ENCODE measurements at places on chromosomes 3 and 15.

GRCh38 chr3:72786668-72787067, 61.6 kb downstream of the SHQ1 start:
- DNase-seq = no peak

DNA sequence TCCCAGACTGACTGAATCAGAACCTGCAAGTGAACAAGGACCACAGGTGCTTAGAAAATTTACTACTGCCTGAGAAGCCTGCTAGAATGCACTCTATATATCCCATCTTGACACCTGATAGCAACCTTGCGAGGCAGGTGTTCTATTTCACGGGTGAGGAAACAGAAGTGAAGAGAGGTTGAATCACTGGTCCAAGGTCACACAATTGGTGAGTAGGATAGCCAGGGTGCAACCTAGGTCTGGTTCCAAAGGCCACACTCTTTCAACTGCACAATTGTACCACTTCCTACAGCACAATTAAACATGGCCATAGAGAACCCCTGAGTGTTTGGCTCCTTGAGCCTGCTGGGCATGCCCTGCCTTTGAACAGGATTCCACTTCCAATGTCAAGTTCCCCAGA, 87.0 kb downstream of the RAB11A start:
- no peak for DNase-seq

DNA sequence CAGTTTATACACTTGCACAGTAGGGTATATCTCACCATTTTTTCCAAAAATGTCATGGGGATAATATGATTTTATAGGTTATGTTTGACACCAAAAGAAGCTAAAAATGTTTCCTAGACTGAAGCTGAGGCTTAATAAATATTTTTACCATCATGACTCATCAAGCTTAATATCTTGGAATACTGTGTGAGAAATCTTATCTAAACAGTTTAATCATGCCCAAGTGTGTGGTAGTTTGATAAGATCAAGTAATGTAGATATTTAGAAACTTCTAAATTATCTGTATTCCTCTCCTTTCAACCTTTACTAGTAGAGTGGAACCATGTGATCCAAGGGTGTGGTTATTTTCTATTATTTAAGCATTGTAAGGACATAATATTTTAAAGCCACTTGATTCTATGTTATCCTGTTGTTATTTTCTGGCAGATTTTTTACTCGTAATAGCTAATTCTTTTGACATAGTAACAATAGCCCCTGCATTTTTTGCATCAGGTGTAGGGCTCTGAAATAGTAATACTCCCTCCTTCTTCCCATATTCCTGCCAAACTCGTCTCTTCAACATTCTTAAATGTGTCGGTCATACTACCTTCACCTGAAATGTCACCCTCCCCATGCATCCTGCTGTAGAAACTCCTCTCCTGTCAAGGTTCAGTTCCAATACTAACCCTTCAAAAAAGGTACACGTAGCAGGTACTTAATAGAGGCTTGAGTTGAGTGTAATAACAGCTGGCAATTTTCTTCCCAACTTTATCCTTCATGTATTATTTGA, 729.6 kb downstream of the NLGN1 start:
- DNase-seq = no peak

DNA sequence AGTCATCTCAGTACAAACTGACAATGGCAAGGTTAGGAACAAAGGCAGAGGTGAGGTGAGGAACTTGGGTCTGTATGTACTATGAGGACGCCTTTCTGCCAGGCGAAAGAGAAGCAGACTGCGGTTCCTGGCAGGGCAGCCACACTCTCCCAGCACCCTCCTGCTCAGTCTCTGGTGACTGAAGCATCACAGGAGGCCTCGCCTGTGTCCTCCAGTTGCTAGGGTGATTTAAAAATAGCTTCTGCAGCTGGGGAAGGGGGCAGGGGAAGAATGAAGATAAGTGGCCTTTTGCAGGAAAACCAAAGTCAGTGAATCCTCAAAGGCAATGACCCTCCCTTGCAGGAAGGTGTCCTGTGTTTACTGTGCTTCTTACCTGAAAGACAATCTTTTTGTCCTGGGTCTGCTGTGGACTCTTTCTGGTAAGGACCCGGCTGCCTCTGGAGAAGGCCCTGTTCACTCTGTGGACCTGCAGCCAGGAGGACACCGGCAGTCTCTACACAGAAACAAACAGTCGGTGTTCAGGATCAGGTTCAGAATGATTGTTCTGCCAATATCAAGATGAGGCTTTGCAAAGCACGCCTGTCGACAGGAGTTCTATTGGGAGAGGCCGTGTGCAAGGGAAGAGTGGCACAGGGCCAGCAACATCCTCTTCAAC, 65.7 kb upstream of the DGKG start:
- no peak for DNase-seq

- DNase-seq = no peak
Observed at GRCh38 chr3:126925411-126926171, 57.3 kb upstream of the PLXNA1 start.

DNA sequence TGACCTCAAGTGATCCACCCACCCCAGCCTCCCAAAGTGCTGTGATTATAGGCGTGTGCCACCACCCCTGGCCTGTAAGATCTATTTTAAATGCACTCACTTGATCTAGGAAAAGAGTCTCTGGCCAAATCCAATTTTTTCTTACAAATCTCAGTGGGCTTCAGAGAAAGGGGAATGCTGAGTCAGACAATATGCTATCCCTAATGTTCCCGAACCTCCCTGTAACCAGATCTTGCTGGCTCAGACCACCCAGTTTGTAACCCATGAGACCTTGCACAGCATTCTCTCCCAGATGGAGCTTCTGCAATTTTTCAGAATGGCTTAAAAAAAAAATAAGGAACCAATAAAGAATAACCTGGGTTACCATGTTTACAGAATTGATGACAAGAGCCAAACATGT, 205.8 kb downstream of the RYR3 start:
- no peak for DNase-seq

DNA sequence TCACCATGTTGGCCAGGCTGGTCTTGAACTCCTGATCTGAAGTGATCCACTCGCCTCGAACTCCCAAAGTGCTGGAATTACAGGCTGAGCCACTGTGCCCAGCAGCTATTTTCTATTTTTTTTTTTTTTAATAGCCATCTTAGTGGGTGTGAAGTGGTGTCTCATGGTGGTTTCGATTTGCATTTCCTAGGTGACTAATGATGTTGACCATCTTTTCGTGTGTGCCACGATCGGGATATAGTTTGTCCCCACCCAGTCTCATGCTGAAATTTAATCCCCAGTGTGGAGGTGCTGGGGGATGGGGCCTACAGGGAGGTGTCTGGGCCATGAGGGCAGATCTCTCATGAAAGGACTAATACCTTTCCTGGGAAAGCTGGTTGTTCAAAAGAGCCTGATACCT, 41.8 kb upstream of the MUC13 start:
- DNase-seq = no peak

DNA sequence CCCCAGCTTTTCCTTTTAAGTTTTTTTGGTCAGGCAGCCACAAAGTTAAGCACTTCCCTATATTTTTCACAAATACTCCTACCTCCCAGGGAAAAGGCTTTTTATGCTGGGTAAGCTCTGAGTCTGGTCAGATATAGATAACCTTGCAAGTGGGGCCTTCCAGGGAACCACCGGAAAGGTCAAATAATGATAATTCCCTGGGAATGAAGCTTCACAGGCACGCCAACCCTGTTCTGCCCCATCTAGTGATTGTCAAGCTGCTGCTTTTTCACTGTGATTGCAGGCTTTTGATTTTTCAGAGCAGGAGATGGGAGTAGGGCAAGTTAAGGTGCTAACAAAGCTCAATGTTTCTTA, 121.0 kb downstream of the ZNF609 start:
- DNase-seq = no peak

DNA sequence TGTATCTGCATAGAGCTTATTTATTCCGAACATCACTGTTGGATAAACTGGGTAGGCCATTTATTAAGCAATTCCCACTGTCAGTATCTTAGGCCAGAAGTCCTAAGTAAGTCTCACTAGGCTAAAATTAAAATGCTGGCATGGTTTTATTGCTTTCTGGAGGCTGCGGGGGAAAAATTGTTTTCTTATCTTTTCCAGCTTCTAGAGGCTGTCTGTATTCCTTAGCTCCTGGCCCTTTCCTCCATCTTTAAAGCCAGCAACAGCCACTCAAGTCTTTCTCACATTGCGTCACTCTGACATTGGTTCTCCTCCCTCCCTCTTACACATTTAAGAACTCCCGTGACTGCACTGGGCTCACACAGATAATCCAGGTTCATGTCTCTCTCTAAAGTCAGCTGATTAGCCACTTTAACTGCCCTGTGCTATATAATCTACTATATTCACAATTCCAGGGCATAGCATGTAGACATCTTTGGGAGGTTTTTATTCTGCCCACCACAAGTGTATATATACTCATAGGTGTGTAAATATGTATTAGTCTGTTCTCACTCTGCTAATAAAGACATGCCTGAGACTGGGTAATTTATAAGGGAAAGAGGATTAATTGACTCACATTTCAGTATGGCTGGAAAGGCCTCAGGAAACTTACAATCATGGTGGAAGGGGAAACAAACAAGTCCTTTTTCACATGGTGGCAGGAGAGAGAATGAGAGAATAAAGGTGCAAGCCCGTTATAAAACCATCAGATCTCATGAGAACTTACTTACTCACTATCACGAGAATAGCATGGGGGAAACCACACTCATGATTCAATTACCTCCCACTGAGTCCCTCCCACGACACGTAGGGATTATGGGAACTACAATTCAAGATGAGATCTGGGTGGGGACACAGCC, 113.5 kb upstream of the SLC7A14 start:
- no peak for DNase-seq

DNA sequence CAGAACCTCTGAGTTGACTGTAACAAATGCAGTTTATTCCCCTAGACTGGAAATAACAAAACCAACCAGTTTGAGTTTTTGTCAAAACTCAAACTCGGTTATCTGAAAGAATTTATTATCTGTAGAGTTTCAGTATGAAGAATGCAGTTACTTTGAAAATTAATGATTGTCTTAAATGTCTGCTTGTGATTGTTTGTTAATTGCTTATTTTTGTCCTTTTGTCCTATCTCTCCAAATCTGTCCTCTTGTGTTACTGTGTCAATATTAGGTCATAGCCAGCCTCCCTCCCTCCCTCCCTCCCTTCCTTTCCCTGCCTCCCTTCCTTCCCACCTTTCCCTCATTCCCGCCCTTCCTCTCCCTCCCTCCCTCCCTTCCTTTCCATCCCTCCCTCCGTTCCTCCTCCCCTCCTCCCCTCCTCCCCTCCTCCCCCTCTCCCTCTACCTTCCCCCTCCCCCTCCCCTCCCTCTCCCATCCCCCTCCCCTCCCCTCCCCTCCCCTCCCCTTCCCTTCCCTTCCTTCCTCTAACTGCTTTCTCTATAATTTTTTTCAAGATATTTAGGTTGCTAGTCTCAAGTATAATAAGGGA, 153.5 kb downstream of the FNDC3B start:
- DNase-seq = no peak

DNA sequence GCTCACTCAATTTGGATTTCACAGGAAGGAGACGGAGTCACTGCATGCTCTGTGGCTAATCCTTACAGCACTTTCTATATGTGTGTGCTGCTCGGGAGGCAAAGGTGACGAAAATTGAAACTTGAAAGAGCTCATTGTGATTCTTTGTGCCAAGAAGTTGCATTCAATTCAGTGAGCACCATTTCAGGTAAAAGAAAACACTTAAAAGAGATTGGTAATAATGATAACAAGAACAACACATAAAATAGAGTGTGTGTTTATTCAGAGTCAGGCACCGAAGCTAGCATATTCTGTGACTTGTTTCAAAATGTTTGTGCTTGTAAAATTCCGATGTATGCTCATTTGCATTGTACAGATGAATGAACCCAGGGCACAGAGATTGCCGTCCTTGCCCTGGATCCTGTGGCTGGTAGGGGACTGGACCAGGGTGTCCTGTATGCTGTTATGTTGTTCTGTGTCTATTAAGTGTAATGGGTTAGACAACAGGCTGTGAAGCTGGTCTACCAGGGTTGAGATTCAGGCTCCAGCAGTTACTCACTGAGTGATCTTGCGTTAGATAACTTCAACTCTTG, 193.3 kb upstream of the PROK2 start:
- no peak for DNase-seq

GRCh38 chr3:169923189-169923588, 11.8 kb downstream of the SAMD7 start:
- no peak for DNase-seq

DNA sequence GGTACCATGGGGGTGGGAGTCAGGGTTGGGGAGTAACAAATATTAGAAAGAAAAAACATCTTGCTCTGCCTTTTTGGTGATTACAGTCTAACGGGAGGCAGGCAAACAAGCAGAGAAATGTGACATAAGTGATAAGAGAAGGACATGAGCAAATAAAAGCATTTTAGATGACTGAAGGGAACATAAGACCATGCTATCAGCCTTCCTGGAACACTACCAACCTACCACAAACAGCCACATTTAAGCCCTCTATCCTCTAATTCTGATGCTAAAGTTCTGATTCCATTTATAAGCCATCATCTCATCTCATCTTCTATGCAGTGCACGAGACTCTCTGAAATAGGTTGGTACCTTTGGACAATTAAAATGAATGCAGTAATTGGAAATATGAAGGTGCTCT, 243.4 kb upstream of the P2RY1 start:
- DNase-seq = no peak

DNA sequence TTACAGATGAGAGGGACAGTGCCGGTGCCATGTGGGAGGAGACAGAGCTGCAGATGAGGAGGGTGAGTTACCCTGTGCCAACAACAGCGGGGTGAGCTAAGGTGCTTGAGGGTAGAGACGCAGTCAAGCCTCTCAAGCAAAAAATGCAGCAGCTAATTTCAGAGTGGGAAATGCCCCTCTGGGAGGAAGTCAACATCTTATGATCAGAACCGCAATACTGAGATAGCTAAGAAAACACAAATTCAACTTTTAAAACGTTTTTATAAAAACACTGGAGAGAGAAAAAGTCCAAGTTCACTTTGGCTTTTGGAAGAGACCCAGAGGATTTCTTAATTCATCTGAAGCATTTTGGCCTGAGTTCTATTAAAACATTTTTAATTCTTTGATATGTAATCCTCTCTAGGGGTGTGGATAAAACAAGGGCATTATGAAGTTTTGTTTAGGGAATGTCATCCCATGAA, 319.2 kb downstream of the SLC9A9 start:
- DNase-seq = no peak

DNA sequence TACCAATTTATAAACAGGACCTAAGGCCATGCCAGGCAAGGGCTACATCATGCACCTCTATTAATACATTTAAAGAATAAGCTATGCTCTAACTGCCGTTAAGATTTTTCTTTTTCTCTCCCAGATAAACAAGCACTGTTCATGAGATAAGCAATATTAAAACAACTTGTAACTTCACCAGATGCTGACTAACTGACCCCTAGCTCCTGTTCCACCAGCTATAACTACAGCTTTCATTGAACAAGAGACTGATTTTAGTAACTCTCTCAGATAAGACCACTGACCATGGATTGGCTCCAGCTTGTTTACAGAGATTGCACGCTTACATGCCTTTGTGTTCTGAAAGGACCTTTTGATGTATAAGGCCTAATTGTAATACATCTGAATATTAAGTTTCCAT, 540.7 kb upstream of the NECTIN3 start:
- DNase-seq = no peak
